ENCODE measurements at places on chromosomes 11 and 22.

DNA sequence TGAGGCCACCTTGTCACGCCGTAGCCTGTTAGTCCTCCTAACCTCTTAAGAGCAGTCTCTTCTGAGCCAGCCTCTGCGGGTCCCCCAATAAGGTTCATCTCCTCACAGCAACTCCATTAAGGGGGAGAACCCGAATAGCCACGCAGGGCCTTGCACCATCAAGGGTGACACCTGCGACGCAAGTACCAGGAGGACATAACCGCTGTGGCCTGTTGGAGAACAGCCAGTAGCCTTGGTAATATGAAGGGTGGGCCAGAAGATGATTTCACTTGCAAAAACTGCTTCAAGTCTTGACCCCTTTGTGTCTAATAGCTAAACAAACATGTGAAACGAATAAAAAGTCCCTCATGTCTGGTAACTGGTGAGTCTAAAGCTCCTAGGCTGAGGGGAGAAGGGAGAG, 14.8 kb downstream of the ARFGAP2 start:
- DNase-seq: no peak

GRCh38 chr11:27716835-27717234, 16.6 kb upstream of the BDNF start:
- no peak for DNase-seq

DNA sequence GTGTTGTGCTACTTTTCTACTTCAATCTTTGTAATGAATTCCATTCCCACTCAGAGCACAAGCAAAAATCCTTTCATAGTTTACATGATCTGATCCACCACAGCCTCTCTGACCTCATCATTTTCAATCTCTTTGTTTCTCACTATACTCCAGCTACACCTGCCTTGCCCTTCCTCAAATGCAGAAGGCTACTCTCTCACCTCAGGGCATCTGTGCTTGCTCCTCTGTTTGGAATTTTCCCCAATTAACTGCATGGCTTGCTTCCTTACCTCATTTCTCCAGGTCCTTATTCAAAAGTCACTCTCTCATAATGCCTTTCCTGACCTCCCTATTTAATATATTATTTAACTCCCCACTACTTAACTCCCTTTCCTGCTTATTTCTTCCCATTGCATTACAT, 100.6 kb upstream of the OLFML1 start:
- DNase-seq: no peak

GRCh38 chr22:44425694-44426045, 72.4 kb downstream of the RTL6 start:
- DNase-seq: no peak

DNA sequence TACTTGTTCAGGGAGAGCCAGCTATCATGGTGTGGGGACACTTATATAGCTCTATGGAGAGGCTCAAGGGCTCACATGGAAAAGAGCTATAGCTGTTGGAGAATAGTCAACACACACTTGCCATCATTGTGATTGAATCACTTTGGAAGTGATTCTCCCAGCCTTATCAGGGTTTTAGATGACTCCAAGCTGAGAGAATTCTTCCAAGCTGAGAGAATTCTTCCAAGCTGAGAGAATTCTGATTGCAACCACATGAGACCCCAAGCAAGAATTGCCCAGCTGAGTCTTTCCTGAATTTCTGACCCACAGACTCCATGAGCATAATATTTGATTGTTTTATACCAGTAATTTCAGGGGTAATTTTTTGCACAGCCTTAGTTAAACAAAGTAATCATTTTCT, 1318.3 kb upstream of the RAG2 start:
- no peak for DNase-seq

DNA sequence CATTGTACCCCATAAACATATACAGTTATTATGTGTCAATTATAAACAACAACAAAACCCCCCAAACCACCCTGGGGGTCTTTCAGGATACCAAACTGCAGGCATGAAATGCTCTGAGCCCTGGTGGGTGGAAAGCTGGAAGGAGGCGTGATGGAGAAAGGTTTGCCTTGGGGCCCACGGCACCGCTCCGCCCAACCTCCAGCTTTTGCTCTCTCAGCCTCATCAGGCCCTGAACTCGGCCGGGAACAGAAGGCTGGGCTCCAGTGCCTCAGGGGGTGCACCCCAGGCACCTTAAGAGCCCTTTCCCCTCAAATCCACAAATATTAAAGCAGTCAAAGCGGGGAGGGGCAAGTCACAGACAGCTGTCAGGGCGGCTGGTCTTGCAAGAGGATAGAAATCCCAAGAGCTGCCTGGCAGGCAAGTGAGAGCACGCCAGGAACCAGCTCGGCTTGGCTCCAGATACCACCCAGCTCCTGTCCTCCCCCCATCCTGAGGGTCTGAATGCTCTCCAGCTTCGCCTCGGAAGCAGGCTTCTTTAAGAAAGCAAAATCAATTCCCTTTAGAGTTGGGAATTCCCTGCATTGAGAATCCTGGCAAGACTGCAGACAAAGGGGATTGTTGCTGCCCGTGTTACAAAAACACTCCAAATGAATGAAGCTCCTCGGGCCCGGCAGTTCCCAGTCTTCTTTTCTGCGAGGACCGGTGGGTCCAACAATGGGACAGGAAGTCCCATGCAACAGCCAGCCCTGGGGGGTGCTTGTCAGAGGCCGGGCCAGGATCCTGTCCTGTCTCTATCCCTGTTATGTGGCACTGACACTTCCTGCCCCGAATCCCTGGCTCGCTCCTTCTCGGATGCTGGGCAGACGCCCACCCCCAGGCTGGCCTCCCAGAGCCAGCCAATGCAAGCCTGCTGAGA, 80.8 kb downstream of the NAT10 start:
- no peak for DNase-seq

GRCh38 chr11:75150879-75151278, at the start of gene SLCO2B1:
Gene SLCO2B1 (plus strand): TSS chr11:75151107. CDS start chr11:75151382, 275 bp downstream.
- no peak for DNase-seq

GRCh38 chr11:14905104-14906033, 13.3 kb upstream of the CYP2R1 start:
- peak; percentile 40 for DNase-seq

GRCh38 chr11:61541598-61541997, 33.0 kb downstream of the LRRC10B start:
- no peak for DNase-seq

DNA sequence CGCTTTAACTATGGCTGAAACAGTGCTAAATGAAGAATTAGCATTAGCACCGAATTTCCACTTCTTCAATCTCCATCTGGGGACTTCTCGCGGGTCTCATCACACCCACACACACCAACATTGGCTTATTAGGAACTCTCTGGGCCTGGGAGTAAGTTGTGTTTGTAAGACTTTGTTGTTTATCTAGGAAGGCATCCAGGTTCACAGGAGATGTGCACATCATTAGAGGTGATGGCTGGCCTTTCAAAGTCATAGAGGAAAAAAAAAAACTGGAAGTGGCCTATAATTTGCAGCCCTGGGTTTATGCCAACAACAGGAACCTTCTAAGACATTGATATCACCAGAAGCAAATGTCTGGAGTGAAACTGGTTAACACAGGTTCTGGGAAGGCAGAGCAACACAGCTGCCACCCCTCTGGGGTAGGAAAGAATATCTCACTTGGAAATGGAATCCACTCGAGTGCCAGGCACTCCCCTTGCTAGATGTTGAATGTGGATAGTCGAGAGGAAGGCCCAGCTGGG, 84.5 kb downstream of the TRAF6 start:
- no peak for DNase-seq

Measured in stimulated activated CD4-positive, alpha-beta T cell treated with anti-CD3 and anti-CD28 coated beads, Interleukin-1b, Interleukin-23, amount 100 ng/mL, for 1 hour (primary cell).